Memory B cell (primary cell): ENCODE measurements at places on chromosomes 16 and 17.

- DNase-seq = no peak
Measured at GRCh38 chr17:8153031-8153451, 837 bp upstream of the PER1 start.

DNA sequence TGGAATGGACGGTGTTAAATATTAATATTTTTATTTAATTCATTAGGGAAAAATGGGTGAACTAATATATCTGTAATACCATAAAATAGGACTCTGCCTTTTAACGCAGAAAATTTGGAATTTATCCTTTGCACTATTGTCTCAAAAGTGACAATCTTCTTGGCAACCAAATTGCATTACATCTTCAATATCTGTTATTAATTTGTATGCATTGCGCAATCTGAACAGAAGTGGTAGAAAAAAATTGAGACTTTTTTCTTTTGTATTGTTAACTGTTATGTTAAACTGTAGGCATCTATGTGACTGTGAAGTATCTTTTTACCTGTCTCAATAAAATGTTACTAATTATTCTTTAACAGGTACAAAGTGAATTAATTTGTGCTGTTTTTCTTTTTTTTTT is 55.6 kb downstream of the PPM1E start:
- no peak for DNase-seq

GRCh38 chr17:42287977-42288802 is at the start of gene STAT5A:
Gene STAT5A, plus strand, starts transcription at chr17:42288498. Its CDS starts 914 bp downstream, at chr17:42289412.
- DNase-seq = peak; percentile 68

DNA sequence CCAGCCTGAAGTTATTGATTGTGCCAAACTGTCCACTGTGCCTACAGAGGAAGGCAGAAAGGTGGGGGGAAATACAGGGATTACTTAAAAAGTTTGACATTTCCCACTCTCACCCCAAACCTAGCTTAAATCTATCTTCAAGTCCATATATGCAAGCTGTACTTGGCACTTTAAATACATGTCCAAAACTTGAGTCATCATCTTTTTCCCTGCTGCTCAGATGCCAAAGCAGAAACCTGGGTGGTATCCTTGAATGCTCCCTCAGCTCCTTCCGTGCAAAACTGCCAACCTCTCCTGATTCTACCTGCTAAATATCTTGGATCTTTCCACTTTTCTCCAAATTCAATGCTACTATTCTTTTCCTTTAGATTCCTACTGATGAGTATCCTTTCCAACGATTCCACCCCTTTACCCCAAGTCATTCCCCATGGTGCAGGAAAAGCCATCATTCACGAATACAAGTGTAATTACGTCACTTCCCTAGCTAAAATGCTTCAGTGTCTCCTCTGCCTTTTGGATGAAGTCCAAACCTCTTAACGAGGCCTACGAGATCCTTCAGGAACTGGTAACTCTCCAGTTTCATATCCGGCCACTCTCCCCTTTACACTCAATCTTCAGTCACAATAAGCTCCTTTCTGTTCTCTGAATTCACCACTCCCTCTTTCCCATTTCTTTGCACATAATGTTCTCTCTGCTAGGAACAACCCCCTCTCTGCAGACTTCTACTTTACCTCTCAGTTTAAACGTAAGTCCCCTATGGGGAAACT is 9.3 kb downstream of the BECN1 start:
- DNase-seq = no peak

DNA sequence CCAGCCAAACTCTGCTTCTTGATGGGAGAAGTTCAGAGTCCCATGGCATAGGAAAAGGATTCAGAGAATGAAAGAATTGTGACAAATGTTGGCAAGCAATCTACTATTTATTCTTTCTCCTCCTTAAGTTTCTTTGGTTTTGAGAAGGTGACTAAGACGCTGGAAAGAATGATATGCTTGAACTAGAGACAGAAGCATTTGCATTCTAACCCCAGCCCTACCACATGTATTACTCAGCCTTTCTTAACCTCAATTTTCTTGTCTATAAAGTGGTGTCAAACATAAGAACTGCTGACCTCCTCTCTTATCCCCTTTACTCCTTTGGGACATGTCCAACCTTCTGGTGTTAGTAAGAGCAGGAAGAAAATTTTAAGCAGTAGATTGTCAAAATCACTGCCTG is 124.7 kb downstream of the HS3ST2 start:
- DNase-seq = no peak
